ENCODE measurements at places on chromosomes 3 and 15.

GRCh38 chr3:71863563-71864190 lies 78.7 kb upstream of the PROK2 start:
- no peak for DNase-seq

- no peak for DNase-seq
Measured at GRCh38 chr3:164306042-164306441, 772.3 kb downstream of the SI start.

DNA sequence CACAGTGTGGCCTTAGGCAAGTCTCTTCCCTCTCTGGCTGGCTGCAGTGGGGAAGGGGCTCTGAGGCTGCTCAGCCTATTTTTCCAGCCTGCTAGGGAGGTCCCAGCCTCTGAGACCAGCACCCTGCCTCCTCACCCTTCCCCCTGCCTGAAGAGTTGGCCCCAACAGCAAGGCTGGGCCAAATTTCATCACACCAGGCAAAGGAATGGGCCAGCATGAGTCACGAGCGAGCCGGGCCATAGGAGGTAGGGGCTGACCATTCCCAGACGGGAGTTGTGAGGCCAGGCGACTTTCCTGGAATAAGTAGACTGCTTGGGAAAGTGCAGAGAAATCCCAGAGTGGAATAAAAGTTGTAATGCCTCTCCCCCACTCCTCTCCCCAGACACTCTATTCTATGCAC lies 5.7 kb upstream of the FBLN2 start:
- no peak for DNase-seq

DNA sequence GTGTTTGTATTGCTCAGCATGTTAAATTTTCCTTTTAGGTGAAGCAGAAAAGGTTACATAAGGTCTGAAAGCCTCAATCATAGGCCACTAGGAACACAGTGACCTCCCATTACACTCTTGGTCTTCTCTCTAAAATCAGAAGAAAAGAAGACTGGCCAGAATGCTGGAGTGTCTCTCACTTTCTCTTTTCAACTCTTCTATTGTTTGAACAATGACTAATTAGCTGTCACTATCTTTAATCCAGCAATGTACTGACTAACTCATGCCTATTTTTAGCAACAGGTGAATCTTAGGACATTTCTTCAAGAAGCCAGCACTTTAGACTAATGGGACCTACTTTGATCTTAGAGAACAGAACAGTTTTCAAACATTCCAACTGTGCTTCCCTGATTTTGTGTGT lies 142.8 kb downstream of the TGFBR2 start:
- DNase-seq = no peak

DNA sequence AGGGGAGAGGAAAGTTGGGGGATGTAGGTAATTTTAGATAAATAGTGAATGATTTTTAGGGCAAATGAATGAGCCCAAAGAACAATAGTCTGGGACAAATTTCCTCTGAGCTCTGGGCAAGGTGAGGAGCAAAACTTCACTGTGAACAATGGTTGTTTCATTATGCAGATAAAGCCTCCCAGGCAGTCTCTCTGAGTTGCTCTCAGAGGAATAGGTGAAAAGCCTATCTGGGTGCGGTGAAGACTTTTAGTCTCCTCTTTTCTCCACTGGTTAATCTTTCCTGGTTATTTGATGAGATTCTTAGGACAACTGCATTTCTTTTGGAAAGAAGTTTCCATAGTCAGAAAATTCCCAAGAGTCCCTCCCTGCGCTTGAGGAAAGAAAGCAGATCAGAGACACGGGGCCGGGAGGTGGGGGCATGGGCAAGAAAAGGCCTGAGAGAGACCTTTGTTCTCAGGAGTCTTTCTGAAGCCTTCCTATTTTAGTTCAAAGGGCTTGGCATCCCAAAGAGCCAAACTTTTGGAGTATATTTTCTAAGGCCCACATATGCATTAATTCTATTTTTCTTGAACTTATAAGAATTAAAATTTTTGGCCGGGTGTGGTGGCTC lies 353.6 kb upstream of the SLCO3A1 start:
- DNase-seq = no peak

DNA sequence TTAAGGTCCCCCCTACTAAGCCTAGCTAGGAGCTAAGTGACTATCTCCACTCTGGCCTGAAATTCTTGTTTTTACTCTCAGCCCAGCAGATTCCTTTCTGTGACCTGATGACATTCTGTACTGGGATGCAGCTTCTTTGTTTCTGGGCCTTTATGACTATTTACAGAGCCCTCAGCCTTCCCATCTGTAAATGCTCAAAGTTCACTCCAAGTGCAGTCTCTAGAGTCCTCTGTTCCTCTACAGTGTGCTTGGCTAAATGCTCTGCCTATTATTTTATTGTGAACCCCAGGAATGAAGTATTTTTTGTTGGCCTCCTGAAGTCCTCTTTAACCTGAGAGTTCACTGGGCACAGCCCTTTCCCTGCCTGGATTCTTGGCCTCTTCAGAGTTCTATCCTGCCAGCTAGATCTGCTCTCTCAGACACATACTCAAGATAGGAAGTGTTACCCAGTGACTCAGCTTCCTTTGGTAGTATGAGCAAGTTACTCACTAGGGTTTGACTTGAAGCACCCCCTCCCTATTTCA lies 278.1 kb upstream of the P2RY1 start:
- DNase-seq = no peak

- no peak for DNase-seq
Measured at GRCh38 chr3:182979103-182979673, 1.1 kb downstream of the DCUN1D1 start.

- no peak for DNase-seq
Measured at GRCh38 chr3:196355668-196356067, 17.5 kb upstream of the TM4SF19 start.

DNA sequence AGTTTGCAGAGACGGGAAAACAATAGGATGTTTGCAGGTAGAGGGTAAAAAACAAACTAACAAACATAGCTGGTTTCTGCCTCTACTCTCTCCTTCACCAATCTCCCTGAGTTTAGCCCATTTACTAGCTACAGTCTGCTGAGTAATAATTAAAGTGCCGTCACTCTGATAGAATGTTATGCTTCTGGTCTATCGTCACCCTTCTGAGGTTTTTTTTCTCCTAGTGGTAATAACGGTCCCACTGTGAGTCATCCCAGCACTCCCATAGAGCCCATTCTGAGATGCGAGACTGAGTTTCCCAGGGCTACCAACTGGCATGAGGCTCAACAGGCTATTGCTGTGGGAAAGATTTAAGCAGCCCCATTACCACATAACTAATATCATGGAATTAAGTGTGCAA lies 56.4 kb downstream of the PLAAT1 start:
- no peak for DNase-seq

DNA sequence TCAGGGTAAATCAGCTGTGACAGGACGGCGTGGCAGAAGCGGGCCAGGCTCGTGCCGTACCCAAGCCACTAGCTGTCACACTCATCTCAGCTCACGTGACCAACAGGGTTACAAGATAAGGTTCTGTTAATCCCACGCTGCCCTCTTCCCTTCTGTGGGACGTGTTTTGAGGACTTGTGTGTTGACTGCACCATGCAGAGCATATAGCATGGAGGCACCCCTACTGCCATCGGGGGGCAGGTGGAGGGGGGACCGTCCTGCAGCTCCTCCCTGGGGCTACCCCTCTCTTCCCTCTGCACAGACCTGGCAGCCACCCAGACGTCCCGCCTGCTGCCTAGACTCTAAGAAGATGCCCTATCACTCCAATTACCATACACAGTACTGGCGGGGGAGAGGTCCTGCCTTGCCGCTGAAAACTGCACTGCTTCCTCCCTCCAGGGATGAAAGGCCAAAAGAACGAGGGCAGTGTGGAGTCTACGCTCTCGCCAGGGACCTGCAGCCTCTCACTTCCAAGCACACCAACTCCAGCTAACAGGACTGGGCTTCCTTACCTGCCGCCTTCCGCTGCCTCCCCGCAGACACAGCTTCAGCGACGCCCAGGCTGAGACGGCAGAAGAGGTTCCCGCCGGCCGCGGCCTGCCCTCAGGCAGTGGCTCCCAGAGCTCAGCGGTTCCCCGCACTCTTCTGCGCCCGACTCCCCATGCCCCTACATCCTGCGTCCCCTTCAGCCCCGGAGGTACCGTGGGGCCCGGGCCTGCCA lies at the start of gene TNK2:
TNK2 (minus strand) TSS at position 618 of the 760 bp plus-strand sequence. CDS start 19,963 bp downstream, outside the sequence.
- no peak for DNase-seq

GRCh38 chr3:186361762-186362536 lies at the start of gene DGKG:
Gene DGKG (minus strand): TSS chr3:186362234. CDS start chr3:186320459, 41,775 bp downstream.
- DNase-seq = no peak

DNA sequence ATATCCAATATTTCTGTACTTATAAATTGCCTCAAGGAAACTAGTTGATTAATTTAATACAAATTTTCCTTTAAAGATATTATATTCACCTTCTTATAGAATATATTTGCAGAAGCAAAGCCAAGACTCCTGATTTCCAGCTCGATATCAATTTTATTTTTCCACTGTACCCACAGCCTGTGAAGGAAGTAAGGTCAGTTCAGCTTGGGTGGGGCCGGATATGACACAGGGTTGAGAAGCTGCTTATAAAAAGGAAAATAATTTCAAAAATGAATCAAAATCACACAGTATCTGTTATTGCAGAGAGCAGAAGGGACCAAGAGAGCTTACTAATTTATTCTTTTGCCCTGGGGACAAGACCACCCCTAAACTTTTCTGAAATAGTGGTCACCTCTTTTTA lies 491.4 kb downstream of the TUSC7 start:
- no peak for DNase-seq

DNA sequence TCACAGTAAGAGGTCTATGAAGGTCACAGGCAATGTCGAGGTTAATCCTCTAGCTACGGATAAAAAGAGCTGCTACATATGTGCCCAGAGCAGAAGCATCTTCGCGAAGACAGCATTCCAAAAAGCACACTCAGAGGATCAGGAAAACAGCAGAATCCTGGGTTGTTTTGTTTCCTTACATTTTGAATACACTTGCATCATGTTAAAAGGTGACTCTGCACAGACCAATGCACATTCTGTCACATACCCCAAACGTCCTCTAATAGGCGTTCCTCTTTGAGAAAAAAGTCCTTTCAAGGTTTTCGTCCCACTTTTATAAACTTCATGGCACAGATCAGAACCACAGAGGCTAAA lies 52.7 kb downstream of the VGLL4 start:
- no peak for DNase-seq

DNA sequence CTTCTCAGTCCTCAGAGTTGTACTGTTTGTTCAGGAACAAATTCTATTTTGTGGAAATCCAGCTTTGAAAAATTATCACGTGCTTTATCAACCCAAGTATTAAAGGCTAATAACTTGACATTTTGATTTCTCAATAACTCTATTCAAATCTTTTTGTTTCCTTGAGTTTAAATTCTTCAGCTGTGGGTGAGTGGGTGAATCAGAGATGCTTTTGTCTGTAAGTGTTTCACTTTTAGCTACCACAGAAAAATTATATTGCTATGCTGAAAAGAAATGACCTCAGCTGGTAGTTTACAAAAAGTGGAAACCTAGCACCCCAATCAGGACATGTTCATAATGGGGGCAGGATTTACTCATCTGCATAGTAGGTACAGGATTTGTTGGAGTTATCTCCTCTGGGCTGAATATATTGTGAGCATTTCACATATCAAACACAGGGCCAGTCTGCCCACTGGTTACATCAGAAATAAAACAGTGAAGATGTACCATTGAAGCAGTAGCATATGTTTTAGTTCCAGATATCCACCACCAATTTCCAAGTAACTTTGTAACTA lies 30.5 kb downstream of the MINDY4B start:
- no peak for DNase-seq

DNA sequence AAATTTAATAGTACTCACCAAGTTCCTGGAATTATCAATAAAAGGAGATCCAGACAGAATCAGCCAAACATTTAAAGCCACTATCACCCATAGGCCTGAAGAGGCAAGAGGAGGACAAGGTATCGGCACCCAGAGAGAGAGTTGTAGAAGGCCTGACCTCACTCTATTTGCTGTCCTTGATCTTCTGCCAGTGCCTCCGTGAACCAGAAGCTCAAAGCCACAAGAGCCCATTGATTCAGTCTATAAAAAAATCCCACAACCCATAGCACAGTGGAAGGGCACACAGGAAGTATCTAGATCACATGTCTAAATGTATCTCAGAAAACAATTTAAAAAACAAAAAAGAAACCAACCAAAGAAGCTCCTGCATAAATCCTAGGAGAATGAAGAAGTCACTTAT lies 68.6 kb upstream of the FAM174B start:
- no peak for DNase-seq

DNA sequence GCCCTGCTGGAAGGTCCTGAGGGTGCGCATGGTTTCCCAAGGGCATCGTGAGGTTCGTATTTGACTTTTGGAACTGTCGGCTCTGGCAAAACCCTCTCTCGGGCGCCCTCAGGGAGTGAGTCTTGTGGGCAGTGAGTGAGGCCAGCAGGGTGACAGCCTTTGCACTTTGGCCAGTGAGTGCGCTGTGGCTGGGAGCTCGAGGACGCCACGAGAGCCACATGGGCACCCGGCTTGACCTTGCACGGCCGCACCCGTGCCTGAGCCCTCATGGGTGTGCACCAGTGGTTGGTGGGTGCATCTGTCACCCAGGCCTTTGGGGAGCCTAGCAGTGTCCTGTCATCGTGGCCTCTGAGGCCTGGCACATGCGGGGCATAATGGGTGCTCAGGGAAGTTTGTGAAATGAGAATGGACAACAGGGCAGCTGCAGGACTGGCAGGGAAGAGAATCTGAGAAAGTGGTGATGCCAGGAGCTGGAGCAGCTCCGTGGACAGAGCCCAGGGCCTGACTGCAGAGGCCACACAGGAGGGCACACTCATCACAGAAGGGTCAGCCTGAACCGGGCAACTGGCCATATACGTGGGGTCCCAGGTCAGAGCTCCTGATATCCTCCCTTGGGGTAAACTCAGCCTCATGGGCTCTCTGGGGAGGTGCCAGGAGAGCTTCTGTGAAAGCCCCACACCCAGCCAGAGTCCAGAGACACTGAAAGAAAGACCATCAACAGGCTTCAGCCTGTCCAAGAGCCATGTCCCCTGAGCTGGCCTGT lies 30.4 kb upstream of the SNRPA1 start:
- no peak for DNase-seq

GRCh38 chr3:40332684-40333083 lies 23.2 kb downstream of the EIF1B start:
- no peak for DNase-seq

DNA sequence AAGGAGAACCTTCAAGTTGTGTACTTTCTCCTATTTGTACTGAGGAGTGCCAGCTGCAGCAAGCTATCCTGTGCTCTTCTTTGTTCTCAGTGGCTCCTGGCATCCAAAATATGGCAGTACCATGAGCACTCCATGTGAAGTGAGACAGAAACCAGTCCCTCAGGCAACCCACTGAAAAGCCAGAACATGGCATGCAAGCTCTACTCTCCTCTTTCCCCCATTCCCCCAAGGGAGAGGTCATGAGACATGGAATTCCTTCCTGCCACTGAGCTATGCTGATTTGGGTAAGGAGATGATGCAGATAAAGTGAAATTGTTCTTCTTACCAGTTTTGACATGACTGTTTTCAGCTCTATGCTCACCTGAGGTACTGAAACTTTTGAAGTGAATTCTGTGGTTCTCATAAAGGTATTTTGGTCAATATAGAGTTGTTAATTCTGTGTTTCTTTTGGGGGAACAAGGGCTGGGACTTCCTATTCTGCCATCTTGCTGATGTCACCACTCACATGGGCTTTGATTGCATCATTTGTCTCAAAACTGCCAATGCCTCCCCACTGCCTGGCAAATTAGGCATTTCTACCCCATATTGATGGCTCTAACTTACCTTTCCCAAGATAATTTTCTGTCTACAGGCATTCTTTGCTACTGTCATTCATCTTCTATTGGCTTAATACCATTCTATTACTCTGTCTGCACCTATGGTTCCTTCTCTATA lies 22.8 kb upstream of the CEP152 start:
- no peak for DNase-seq

GRCh38 chr3:48535578-48535977 lies 21.0 kb downstream of the PFKFB4 start:
- DNase-seq = no peak
